ENCODE measurements at places on chromosomes 11 and 22.

- no peak for DNase-seq
These were observed 145.5 kb upstream of the ANO3 start for GRCh38 chr11:26186389-26186788.

GRCh38 chr11:3684819-3685172 lies 13.6 kb upstream of the CHRNA10 start:
- no peak for DNase-seq

DNA sequence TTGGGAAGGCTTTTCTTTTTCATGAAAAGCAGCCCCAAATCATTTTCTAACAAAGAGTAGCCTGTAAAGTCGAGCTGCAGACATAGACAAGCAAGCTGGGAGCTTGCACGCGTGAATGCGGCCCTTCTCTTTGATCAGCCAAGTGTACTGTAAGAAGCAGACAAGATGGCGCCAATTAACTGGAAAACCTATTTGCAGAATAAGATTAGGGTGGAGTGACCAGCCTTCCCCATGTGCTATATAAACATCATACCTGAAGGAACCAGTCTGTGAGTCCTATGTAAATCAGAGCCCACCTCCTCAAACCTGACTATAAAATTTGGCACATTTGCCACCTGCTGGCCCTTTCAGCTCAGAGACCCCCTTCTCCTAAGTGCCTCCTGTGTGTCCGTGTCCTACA lies 982.7 kb downstream of the OPCML start:
- no peak for DNase-seq

DNA sequence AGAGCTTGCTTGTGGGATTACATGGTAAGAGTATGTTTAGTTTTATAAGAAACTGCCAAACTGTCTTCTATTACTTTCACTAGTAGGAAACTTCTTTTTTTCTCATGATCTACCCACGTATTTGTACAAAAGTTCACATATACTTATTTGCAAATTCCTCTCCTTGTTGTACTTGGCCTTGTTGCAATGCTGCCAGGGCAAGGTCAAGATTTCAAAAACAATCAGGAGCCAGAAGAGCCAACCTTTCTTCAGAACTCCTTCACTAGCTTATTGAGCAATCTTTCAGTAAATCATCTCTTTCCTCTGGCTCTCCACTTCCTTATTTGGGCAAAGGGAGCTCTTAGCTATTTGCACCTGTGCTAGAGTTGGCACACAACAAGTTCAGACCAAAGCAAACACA lies 9.7 kb downstream of the SRSF8 start:
- DNase-seq: no peak

DNA sequence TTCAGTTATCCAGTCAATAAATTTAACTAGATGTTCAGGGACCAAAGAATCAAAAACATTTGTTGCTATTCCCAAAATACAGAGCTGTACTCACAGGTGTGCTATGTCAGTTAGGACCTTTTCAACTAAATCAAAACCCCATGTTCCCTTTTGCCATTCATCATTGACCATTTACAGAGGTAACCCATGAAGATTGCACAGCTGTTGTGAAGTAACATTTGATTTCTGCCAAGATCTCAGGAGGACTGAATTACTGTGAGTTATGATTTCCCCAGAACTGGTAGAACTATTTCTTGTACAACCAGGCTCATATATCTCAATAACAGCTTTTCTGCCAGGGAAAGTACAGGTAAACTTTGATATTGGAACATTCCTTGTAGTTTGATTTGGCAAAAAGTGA lies 131.1 kb upstream of the FIBIN start:
- no peak for DNase-seq

DNA sequence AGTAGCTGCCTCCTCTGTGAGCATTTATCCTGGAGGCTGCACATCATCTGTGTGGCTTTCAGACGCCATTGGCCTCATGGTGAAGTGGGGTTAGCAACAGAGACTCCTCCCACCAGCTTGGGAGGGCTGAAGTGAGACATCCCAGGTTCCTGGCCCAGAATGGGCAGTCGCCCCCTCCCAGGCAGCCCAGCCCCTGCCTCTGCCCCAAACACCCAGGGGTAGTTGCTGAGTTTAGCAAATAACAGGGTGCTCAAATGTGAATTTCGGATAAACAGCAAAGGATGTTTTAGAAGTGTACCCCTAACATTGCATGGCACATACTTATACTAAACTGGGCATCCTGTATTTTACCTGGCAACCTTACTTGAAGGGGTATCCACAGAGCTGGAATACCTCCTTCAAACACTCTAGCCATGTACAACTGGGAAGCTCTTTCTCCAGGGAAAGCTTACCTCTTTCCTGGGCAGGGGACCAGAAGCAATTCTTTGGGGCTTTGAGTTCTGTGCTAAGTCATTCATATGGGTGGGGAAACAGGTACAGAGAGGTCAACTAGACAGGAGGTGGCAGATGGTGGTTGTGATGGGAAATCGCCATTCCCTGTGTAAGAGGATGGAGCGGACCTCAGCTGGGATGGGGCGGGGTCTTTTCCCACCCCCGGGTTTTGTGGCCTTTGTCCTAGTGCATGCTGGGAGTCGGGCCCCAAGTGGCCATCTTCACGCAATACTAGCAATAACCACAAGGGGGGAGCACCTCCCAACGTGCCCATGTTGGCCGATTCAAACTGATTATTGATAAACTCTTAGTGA lies 19.3 kb downstream of the MTFP1 start:
- DNase-seq: no peak

DNA sequence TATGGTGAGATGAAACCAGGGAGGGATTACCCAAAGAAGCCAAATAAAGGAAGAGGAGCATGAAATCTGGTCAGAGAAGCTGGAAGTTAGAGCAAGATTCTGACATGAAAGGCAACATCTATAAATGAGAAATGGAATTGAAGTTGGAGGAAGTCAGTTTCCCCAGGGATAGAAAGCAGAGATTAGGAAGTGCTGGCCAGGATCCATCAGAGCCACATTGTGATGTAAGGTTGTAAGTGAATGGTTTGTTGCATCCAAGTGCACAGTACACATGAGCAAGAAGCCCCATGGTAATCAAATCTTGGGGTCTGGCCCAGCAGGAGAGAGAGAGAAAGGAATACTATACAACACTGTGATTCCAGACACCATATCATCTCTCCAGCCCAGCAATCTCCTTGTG lies 6.6 kb upstream of the NLRP10 start:
- DNase-seq: no peak

DNA sequence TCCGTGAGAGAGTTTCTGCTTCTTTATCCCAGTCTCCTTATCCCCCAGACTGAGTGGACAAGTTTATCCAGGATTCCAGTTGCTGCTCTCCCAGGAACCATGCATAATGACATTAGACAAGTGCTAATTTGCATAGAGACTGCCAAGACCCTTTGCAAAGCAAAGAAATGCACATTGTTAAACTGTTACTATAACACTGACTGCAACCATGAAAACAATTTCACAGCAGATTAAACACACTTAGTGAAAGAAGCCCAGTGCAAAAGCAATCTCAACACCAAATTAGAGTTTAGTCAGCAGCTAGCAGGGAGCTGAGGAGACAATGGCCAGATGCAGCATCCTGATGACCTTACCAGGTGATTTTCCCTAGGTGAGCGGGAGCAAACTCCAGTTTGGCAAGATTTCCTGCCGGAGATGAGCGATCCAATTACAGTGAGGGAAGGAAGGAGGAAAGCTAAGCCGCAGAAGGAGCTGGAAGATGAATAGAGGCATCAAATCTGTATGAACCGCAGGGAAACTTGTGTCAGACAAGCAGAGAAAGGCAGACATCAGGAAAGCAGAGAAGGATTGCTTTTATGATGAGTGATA lies 273.8 kb upstream of the B3GAT1 start:
- no peak for DNase-seq

DNA sequence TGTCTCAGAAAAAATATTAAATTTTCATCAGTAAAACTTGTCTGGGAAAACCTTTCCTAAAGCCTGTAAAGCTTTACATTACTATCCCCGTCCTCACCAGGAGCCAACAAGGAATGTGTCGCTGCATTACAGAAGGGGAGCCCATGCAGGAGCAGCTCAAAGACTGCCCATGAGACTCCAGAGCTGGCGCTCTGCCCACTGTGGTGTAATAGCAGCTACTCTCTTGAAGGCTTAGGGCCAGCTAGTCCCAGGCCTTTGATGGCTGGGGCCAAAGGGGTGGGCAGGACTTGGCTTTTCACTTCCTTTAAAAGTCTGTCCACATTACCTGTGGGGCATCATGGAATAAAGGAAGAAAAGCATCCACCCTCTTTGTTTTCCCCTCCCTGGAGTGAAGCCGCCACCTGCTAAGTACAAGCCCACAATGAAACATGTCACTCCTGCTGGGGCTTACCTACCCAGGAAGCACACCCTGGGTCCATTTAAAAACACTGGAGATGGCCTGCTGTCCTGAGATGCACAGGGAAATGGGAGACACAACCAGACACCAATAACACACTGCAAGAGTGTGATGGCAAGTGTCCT lies 150.7 kb downstream of the ADAMTS15 start:
- DNase-seq: no peak

DNA sequence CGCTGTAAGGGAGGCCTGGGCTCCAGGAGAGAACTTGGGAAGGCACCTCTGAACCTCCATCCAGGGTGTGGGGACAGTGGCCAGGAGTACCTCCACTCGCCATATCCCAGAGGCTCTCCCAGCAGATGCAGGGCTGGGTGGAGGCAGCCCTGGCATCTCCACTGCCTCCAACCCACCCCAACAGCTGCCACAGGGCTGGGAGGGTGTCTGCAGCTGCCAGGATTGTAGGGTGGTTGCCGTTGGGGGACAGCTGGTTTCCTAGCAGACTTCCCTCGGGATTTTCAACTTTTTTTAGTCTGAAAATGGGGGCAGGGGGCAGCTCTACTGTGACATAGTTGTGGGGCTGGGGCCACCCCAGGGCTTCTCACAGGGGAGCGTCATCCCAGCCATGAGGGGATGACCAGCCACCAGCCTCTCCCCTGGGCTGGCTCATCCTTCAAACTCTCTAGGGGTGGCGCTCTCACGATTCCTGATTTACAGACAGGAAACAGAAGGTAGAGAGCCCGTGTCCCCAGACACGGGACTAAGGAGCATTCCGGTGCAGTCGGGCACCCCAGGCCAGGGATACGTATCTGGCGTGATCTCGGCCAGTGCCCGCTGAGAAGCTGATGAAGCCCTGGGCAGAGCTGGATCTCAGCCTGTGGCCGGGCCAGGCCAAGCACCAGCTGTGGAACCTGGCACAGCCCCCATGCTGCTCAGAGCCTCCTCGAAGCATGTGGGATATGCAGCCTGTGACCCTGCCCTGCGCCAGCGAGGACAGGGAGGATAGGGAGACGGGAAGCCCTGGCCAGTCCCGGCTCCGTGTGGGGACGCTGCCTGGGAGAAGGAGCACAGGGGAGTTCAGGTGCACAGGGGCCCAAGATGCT lies 9.9 kb downstream of the PRR5 start:
- no peak for DNase-seq

DNA sequence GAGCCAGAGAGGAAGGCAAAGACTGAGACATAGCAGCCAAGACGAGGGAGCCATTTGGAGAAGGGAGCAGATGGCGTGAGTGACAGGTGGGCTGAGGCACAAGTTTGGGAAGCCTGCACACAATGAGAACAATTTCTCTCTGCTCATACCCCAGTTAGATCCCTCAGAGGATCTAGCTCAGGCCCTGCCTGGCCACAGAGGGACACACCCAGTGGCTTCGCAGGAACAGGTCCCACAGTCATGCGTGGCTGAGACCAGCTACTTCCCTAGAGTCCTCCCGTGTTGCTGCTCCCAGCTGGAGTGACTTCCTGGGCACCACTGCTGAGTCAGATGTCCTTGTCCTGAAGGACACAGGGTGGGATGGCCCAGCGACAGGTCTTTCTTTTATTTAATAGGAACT lies 33.4 kb upstream of the LYVE1 start:
- DNase-seq: no peak

DNA sequence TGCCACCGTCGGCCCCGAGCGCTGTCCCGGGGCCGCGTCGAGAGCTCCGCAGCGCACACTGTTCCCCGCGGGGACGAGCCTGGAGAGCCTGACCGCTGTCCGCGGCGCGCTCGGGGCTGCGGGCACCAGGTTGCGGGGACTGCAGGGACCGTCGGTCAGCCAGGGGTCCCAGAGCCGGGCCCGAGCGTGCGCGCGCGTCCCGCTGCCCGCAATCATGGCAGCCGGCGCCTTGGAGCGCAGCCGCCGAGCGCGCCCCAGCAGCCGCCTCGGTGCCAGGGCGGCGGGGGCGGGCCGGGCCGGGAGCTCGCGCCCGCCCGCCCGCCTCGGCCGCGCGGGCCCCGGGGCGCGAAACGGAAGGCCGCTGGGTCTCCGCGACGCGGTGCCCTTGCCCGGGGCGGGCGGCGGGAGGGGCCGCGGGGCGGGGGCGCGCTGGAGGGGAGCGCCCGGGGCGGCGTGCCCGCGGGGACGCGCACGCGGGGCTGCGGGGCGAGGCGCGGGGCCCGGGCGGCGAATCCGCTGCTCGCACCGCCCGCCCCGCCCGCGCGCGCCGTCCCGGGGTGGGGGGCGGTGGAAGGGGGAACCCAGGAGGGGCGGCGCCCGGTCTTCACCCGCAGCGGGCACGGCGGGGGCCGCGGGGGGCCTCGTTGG lies 79.4 kb upstream of the PPARA start:
- DNase-seq: peak; percentile 54

DNA sequence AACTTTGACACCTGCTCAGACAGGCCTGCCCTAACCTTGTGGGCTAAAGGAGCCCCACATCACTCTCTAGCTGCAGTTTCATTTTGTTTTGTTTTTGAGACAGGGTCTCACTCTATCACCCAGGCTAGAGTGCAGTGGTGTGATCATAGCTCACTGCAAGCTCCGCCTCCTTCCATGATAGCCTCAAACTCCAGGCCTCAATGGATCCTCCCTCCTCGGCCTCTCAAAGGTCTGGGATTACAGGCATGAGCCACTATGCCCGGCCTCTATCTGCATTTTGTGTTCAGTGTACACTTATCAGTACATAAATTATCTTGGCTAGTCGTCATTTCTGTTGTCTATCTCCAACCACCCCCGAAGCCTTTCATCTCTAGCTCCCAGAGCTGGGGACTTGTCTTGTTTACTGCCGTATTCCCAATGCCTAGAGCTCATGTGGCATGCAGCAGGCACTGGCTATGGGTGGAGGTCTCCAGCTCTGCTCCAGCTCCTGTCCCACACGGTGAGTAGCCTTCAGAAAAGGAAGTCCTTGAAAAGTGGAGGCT lies 22.1 kb upstream of the PEX26 start:
- no peak for DNase-seq

DNA sequence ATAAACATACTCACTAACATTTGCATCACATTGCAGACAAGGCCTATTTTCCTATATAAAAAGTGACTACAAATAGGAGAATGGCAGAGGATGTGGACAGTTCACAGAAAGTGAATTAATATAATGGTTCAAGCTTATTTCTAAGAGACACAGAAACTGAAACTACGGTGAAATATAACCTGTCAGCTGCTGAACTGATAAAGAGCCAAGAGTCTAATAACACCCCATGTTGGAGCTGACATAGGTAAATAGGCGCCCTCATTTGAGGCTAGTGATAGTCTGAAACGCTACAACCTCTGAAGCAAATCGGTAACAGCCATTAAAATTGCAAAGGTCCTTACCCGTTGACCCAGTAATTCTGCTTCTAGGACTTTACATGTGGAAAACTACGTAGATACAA lies 14.0 kb downstream of the AP1B1 start:
- DNase-seq: no peak

DNA sequence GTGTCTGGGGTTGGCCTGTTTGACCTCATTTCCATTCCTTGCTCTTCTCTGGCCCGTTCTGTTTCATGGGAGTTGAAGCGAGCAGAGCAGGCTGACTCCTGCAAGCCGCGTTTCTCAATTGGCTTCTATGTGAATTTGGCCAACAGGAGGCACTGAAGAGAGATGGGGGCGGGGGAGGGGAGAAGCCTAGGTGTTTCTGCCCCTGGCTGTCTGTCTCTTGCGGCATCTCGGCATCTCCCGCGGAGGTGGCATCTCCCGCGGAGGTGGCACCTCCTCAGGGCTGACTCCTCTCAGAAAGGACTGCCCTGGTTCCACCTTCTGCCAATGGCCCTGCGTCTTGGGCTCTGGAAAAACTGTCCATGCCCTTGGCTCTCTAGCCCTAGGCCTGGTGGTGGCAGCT lies 125.6 kb upstream of the CSNK2A3 start:
- no peak for DNase-seq

Measured in stimulated activated naive CD4-positive, alpha-beta T cell (primary cell).